Thoracic aorta (tissue), 2 donors: ENCODE measurements at places on chromosomes 13 and 19.

- no peak for DNase-seq
Measured at GRCh38 chr13:80374444-80374843, 33.5 kb upstream of the SPRY2 start.

GRCh38 chr13:83992566-83993358 lies 110.5 kb upstream of the SLITRK1 start:
- DNase-seq, result no peak

DNA sequence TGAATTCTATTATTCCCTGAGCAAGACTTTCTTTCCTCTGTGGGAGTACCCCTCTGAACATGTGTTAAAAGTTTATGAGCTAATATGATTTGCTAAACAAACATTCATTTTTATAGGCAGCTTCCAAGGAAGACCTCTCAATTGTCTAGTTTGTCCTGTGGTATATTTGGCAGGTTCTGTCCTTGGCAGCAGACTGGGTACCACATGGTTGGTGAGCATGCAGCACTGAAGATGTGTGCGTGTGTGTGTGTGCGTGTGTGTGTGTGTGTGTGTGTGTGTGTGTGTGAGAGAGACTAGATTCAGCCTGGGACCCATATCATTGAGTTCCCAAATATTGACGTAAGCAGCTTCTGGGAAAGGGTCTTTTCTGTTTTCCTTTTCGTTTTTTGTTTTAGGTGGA lies 24.0 kb downstream of the FGF9 start:
- no peak for DNase-seq

DNA sequence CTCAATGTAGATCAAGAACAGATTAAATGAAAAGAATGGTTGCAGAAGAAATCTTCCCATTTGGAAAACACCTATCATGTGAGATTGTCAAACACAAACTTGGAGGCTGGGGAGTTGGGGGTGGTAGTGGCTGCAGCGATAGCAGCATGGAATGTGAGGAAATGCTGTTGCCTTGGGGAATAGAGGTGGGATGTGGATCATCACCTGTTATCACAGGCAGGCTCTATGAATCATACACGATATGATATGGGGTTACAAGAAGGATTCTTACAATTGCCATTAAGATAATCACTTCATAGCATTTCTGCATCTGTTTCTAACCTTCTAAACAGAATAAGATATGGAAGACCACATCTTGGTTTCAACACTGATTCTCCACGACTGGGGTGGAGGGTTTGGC lies 88.7 kb downstream of the RNASEH2B start:
- no peak for DNase-seq

DNA sequence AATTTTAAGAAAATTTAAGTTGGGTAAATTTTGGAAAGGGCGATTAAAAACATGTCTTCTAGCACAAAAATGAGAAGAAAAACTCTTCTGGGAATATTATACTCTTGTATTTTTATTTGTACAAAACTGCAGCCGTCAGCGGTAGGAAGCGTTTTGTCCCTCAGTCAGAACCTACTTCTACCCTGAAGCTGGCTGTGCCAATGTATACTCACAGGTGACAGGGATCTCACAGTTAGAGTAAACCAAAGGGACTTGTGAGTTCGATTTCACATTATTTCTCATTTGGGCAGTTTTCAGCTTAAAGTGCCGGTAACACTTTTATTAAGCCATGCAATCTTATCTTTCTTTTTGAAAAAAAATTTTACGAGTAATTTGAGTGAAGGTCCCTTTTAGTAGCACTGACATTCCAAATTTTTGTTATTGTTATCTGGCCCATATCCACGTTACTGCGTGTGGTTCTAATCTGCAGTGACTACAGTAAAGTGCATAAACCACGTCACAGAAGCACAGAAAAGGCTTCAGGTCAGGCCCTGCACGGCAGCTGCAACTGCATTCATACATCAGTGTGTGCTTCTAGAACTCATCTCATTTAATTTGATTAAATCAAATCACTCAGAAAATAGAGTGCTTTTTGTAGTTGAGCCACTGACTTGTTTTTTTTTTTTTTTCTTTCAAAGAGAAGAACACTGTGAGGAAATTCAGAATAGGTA lies 387.3 kb downstream of the LIG4 start:
- DNase-seq, result no peak

GRCh38 chr13:28534210-28534609 lies 39.3 kb upstream of the FLT1 start:
- DNase-seq, result no peak

- DNase-seq, result no peak
Measured at GRCh38 chr13:40651866-40652587, 14.4 kb downstream of the FOXO1 start.

DNA sequence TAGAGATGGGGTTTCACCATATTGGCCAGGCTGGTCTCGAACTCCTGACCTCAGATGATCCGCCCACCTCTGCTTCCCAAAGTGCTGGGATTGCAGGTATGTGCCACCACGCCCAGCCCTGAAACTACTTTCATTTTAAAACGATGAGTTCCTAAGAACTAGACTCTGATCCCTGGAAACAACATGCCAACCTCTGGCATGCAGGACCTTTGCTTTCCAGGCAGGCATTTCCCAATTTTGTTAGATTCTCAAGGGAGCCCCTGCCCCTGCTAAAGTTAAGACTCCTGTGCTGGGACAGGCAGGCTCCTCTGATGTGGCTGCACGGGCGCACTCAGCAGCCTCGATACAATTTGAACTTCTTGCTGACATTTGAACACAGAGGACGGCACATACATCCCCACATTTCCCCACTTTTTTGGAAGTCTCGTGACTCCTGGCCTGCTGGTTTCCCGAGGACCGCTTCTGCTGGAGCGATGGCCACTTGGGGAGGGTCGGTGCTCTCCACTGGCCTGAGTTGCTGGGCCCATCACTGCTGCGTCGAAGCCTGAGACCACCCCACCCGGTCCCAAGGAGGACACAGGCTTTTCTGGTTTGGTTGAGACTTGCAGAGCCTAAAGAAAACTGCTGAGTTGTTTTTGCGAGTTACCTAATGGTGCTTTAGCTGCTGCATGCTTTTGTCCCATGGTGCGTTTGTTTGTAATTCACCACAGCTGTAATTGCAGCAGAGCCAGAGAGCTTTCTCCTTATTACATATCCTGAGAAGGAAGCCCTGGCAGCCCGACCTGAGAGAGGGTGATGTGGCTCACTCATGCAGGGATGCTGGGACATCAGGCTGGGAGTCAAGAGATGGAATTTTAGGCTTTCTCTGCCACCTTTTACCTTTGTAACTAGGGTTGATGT lies 8.2 kb downstream of the ATP11A start:
- no peak for DNase-seq

DNA sequence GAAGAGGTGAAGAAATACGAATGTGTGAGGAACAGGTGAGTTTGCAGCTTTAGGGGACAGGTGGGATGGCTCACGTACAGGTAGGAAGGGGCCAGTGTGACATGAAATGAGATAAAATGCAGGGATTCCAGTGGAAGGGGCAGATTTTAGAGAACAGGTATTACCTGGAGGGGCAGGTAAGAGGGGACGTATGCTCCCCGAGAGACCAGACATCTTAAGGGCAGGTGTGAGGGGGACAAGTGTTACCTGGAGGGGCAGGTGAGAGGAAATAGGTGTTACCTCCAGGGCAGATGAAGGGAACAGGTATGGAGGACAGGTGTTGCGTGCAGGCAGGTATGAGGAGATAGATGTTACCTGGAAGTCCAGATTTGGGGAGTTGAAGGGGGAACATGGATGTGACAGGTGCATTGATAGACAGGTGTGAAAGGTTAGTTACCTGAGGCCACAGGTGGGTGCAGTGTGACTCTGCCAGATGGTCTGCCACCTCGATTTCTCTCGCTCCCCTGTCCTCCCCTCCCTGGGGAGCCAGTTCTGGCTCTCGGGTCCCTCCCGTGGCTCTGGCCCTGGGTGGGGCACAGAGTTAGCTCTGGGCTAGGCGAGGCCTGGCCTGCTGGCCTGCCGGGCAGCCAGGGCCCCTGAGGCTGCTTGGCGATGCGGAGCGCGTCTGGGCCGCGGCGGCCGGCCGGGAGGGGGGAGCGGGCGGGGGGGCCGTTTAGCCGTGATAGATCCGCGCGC lies 2.1 kb downstream of the ERFL start:
- no peak for DNase-seq

- no peak for DNase-seq
Measured at GRCh38 chr13:30810801-30811200, 75.5 kb downstream of the ALOX5AP start.

- no peak for DNase-seq
Measured at GRCh38 chr13:53079691-53080090, 51.1 kb downstream of the OLFM4 start.

- DNase-seq, result no peak
Measured at GRCh38 chr19:36973844-36974195, 57.7 kb downstream of the ZNF568 start.

DNA sequence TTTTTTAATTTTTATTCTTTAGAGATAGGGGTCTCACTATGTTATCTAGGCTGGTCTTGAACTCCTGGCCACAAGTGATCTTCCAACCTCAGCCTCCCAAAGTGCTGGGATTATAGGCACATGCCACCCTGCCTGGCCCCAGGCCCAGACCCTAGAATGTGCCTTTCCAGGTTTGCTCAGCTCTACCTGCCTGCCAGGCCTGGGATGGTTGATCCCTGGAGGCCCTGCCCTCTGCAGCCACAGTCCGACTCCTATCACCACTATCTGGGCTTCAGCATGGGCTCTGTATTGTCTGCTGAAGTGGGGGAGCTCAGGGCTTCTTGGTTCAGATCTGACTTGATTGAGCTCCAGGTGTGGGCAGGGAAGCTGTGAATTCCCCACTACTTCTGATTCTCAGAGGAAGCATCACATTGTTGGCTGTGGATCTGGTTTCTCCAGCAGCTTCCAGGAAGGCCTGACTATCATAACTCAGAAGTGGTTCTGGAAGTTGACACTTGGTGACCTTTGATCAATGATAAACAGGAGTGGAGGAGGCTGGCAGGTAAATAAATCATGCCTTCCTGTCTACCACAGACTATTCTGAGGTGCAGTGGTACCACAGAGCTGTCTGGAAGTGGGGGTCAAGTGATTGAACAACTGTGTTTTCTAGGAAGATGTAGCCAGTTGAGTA lies 71.9 kb downstream of the OLFM4 start:
- DNase-seq, result no peak
